Right ventricle myocardium superior (tissue), 1 donor: ENCODE measurements at places on chromosomes 16 and 17. TPM values are rescaled to one million over a fixed set of nuclear protein-coding genes. Genes with fewer than 3 reads are reported as not detected.

GRCh38 chr17:633641-634101 is 81.0 kb downstream of the VPS53 start:
- DNase-seq = no peak

DNA sequence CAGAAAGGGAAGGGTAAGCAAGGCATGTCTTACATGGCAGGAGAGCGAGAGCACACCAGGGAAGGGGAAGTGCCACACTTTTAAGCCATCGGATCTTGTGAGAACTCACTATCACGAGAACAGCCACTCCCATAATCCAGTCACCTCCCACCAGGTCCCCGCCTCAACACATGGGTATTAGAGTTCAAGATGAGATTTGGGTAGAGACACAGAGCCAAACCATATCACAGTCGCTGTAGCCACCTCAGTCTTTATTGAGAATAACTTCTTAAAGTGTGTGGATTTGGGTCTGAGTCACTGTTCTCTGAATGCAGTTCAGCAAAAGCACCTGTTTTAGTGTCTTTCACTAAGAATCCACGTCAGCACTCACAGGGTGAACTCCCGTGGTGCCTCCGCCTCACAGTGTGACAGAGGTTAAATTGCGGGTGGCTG is 195.2 kb upstream of the CHMP6 start:
- no peak for DNase-seq

DNA sequence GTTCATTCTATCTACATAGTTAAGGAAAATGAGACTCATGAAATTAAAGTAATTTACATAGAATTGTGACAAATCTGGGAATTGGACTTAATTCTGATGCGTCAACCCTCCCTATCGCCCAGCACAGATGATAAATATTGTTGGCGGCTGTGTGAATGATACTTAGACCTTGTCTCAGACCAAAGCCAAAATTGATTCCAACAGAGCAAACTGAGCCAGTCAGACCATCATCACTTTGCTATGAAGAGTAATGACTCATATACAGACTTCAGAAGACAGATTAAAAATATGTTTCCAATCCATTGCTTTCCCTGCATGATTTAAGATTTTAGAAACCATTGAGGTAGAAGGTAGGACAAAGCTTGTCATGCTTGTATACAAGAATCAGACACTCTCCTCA is 1156.7 kb upstream of the CDH8 start:
- no peak for DNase-seq

DNA sequence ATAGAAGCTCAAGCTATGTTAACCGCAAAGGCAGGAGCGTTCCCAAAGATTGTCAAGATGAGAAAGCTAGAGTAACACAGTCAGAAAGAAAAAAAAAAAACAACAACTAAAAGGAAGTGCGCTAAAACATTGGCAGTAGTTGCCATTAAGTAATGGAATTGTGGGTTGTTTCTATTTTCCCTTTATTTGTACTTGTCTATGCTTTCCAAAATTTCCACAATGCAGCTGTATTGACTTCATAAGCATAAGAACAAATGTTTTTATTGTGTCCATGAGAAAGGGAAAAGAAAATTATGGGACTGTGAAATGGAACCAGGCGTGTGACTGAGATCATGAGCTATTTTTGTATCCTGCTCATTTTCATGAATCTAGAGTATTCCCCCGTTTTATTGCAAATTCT is 153.4 kb downstream of the TMEM114 start:
- no peak for DNase-seq

LRRC37A2 gene
- total RNA-seq = 5.1 TPM

RPRML gene
- total RNA-seq = not detected

ZNF469 gene
- total RNA-seq = 0.94 TPM
